ENCODE measurements at places on chromosomes 1 and 21.
A peak's percentile ranks its signal among the peaks of the same experiment; 100 is the strongest.

DNA sequence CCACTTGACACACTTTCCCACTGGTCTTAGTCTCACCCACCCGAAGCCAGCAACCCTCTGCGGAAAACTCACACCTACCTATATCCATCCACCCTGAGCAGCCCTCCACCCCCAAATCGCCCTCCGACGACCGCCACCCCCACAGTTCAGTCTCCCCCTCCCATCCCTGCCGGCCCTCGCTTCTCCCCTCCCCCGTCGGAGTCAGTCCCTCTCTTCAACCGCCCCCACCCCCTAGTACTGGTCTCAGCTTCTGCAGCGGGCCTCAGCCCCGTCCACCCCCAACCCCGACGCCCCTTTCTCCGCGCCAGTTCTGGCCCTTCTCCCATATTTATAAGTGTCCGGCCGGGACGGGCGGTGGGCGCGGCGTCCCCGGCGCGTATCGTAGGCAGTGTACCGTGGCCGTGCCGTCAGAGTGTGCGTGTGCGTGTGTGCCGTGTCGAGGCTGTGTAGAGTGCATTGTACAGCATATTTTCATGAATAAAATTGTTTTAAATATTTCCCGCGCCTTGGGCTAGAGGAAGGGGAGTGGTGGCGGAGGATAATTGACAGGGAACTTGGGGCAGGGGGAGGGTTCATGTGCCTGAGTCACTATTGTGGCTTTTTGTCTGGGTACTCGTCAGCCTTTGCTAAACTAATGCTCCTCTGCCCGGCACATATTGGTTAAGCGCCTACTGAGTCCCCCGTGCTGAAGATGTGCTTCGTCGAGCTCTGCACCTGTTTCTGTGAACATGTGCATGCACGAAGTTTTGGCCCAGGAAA, 22.0 kb downstream of the FOXO6 start:
- DNase-seq = peak; percentile 83

DNA sequence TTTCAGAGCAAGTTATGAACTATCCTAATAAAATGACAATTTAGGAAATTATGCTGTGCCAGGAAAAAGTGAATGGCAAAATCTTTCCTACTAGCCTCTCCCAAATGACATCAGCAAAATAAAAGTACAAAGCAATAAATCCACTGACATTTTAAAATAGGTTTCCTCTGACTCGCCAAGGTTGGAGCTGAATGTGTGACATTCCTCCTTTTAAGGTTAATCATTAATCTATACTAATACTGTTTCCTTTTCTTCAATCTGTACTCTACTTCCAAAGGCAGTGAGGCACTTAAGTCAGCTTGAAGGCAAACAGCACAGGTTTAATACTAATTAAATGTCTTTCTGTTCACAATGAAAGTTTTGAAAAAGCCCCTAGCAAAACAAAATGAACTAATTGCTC, 15.7 kb downstream of the RNF19B start:
- DNase-seq = no peak

DNA sequence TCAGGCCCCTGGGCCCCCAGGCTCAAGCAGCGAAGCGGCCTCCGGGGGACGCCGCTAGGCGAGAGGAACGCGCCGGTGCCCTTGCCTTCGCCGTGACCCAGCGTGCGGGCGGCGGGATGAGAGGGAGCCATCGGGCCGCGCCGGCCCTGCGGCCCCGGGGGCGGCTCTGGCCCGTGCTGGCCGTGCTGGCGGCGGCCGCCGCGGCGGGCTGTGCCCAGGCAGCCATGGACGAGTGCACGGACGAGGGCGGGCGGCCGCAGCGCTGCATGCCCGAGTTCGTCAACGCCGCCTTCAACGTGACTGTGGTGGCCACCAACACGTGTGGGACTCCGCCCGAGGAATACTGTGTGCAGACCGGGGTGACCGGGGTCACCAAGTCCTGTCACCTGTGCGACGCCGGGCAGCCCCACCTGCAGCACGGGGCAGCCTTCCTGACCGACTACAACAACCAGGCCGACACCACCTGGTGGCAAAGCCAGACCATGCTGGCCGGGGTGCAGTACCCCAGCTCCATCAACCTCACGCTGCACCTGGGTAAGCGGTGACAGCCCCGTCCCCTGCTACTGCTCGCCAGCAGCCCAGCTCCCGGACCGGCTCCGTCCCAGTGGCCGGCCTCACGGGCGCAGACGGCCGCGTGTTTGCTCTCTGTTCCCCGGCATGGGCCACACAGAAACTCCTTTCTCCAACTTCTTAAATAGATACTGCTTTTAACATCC, 539 bp downstream of the LAMC1 start:
- DNase-seq = peak; percentile 87

GRCh38 chr1:48048980-48049379, 51.8 kb upstream of the TRABD2B start:
- DNase-seq = no peak

- no peak for DNase-seq
Measured at GRCh38 chr1:100469578-100469977, 68.4 kb upstream of the GPR88 start.

- no peak for DNase-seq
Measured at GRCh38 chr1:33272509-33272908, 16.2 kb downstream of the ZNF362 start.

DNA sequence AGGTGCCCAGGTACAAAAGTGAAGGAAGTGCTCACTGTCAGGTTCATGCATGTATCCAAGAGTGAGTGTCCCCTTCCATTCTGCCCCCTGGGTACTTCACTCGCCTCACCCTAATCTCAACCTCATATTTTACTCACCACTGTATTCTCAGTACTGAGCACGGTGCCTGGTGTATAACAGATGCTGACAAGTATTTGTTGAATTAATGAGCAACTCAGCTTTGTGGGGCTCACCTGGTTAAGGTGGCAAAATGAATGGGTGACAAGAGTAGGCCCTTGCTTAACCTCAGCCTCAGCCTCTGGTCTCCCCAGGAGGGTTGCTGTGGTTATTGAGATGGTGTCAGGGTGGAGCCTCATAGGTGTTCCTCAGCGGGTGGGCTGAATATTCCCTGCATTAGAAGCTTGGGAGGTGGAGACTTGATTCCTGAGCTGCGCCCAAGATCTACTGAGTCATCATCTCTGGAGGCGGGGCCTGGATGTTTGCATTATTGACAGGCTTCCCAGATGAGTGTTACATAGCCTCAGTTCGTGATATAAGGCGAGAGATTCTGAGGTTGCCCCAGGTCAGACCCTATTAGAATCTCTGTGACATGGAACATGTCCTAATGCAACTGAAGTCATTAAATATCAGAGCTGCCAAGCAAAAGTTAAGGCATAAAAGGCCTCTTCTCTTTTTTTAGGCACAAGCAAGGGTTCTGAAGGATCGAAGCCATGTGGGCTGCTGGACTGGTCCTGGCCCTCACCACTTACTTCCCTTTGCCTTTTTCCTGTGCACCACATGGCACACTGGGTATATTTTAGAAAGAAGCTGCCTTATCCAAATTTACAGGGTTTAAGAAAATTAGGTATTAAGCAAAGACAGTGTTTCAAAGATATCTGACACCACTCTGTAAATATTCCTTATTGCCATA, 39.2 kb downstream of the SYT6 start:
- DNase-seq = no peak

DNA sequence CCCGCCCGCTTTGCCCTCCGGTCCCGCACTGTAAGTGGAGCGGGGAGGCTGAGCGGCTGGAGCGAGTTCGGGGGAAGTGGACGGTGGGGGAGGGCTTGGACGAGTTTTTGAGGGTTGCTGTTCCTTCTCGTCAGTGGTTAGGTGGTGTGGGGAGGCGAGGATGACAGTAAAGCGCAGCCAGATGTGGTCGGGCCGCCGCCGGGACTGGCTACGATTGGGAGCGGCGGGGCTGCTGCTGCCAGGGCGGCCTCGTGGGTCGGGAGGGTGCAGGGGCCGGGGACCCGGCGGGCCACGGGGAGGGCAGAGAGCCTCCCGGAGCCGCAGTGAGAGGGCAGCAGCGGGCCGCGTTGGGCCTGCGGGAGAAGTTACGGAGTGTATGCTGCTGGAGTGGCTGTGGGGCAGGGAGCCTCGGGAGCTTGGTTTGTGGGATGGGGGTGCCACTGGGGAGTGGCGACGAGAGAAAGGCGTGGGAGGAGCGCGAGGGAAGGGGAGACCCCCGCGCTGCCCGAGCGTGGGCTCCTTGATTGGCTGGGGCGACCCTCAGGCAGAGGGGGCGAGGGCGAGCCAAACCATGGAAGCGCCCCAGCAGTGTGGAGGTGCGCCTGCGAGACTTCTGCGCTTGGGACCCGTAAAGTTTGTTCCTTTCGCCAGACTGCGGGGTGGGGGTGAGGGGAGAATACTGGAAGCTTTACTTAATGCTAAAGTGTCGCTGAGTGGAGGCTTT, 2.1 kb downstream of the ADGRL2 start:
- peak; percentile 65 for DNase-seq

DNA sequence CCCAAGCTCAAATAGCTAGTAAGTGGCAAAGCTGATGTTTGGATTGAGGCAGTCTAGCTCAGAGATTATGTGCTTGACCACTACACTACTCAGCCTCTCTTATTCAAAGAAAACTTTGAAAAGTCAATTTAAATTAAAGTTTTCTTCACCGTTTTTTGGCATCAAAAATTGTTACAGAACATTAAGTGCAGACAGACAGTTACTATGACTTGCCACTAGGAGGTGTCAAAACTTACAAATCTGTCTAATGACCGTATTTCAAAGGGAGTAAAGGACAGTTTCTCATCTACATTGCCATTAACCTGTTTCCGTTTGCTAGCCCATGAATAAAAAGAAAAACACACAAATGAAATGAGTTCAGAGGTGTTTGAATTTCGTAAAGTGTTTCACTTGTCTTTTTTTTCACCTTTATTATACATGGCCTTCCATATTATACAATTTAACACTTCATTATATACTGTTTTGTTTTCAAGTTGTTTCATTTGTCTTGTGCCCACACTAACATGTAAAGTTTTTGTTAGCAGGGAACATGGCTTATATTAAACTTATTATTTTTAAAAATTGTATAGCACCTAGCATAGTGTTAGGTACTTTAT, 57.4 kb upstream of the MTF2 start:
- peak; percentile 49 for DNase-seq

DNA sequence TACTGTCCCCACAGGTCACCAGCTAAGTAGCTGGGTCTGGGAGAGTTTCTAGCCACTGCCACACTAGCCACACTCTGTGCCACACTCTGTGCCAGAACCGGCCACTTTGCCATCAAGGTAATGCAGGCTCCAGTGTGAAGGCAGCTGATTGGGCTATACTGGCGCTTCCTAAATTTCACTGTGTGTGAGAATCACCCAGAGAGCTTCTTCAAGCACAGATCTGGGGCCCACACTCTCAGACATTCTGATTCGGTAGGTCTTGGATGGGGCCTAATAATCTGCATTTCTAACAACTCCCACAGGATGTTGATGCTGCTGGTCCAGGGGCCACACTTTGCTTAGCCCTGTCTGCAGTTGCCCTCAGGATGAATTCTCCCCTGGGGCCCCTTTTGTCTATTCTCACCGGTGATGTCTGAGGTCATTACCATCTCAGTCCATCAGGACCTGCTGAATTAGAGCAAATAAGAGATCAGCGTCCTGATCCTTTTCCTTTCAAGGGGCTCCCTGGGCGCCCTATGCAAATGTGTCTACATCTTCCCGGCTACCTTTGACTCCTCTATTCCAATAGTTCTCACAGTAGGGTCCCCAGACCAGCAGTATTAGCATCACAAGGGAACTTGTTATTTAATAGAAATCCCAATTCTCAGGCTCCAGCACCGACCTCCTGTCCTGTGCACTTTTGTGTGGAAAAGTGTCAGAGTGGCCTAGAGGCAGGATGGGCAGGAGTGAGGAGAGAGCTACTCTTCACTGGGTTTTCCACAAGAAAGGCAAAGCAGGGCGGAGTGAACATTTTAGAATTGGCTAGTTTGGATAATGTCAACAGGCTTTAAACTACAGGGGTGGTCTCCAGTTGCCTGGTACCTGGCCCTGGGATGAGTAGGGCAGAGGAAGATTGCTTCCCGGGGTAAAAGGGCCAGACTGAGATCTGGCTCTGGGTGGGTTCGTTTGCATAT, 24.7 kb upstream of the LRRN2 start:
- peak; percentile 79 for DNase-seq

GRCh38 chr1:73516451-73516850, 681.5 kb downstream of the LRRIQ3 start:
- no peak for DNase-seq

DNA sequence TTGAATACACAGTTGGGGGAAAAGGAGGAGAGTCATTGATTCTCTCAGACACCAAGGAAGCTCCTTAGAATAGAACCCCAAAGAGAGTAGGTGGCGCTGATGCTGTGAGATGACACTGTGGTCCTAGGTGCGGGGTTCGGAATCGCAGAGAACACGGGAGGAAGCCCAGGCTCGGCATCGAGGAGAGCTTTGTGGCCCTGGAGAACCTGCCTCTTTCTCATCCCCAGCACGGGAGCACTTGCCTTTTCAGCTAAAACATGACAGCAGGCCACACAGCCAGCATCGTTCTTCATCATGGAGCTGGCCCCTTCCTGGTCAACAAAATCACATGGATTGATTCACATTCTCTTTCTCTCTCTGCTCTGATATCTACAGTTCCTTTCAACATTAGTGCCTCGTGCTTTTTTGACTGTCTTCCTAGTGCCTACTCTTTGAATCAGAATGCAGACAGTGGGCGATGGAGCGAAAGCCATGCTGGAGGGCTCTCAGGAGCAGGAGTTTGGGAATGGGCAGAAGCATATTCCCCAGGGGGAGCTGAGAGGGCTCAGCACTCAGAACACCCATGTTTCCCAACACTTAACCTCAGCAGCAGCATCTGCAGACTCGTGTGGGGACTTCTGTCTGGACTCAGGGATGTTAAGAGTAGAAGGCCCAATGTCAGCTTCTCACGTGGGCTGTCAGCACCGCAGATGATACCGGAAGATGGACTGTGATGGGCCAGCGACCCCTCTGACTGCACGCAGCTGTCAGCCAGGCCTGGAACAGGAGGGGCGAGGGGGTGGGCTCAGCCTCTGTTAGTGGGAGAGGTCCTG, 539.4 kb downstream of the KIF26B start:
- no peak for DNase-seq

- DNase-seq = peak; percentile 40
Measured at GRCh38 chr21:45833414-45833813, 148.2 kb upstream of the COL6A1 start.

DNA sequence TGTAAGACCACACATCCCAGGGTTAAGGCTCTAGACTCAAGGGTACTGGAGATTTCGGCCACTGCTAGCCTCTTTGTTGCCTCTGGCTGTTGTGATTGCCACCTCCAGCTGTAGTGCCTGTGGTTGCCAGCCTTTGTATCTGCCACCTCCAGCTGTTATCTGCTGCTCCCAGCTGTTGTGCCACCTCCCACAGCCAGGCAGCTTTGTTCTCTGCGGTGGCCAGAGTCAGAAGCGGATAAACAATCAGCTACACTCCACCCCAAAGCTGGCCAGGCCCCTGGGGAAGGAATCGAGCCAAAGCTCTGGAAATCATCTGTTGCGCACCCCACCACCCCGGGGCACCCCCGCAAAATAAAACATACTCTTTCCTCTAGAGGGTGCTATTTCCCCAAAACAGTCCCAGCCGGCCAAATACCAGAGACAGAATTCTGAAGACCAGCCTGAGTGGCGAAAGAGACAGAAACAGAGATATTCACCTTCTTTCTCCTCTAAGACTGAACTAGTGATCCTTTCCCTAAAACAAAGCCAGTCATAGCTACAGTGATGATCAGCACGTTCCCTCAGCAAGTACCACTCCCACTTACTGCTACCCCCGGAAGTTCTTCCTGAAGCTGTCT, 14.8 kb upstream of the PIGM start:
- DNase-seq = peak; percentile 86

GRCh38 chr1:209389258-209389657, 194.3 kb upstream of the CAMK1G start:
- no peak for DNase-seq

GRCh38 chr1:36944883-36945282, 89.4 kb downstream of the GRIK3 start:
- DNase-seq = peak; percentile 28

GRCh38 chr1:101453844-101454243, 217.0 kb downstream of the S1PR1 start:
- DNase-seq = no peak

- DNase-seq = peak; percentile 31
Measured at GRCh38 chr1:41980827-41981653, 62.3 kb upstream of the HIVEP3 start.

Data from H7 (cell line).